HS-5 (cell line): ENCODE measurements at places on chromosomes 4 and X.

- DNase-seq, result no peak
Observed at GRCh38 chr4:10079256-10079655, 37.3 kb downstream of the WDR1 start.

- DNase-seq, result no peak
Observed at GRCh38 chr4:3096202-3096601, 21.7 kb downstream of the HTT start.

DNA sequence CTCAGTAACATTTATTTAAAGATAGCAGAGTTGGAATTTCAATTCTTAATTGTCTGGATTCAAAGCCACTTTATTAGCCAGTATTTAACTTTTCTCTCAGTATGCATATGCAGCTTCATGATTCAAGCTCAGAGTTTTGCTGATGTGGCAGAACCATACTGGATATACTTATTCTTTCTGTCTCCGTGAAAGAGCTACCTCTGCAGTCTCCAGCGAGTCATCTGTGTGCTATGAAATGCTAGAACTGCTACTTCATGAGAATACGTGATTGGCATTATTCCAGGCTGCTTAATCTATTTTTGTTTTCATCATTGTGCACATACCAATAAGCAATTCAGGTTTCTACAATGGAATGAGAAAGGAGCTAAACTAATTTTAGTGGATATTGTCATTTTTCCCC, 743.7 kb downstream of the C4orf33 start:
- no peak for DNase-seq

- DNase-seq, result no peak
Observed at GRCh38 chr4:160825644-160826338, 1338.0 kb downstream of the FSTL5 start.

DNA sequence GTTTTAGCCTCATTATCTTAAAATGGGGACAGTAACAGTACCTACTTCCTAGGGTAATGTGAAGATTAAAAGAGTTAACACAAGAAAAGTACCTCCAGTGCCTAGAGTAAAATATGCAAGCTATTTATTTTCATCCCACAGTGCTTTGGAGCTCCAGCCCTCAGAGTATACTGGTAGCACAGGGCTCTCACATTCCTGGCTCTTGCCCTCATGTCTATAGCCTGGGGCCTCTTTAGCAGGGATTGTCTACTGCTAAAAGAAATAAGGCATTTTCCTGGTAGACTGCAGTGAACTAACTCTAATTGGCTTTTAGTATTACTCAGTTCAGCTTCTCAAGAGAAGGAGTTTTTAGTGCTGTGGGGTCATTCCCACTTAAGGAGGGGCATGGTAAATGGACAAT, 60.8 kb downstream of the RRAGB start:
- no peak for DNase-seq

DNA sequence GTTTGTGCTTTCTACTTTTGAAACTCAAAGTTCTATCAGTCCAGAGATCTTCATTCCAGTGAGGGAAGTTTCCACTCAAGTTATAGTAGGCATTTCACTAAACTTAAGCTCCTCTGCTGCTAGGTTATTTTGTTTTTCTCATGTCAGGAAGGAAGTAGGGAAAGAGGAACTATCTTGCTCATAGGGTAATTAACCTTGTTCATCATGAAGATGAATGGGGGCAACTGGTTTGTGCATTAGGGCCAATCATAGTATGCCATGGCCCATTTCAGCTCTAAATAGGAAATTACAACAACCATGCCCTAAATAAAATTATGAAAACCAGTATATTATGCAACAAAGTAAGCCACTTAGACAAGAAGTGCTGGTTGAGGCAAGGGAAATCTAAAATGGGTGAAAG, 804.7 kb upstream of the NDST4 start:
- no peak for DNase-seq

DNA sequence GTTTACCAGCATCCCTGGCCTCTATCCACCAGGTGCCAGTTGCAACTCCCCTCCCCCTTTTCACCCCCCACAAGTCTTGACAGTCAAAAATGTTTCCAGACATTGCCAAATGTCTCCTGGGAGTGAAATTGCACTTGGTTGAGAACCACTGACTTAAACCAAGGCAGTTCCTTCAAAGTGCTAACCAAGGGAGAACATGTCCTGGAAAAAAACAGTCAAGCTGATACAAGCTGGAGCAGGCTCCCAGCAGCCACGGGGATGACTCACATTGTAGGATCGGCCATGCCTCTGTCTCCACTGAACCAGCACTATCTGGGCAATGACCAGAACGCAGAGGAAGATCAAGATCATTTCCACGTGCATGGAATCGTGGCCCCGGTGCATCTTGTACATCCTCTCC, 11.4 kb downstream of the RNF175 start:
- DNase-seq, result peak; percentile 38

- DNase-seq, result no peak
Observed at GRCh38 chrX:53262189-53262917, 19.0 kb downstream of the IQSEC2 start.

GRCh38 chr4:36332782-36333131, 51.3 kb downstream of the DTHD1 start:
- no peak for DNase-seq

DNA sequence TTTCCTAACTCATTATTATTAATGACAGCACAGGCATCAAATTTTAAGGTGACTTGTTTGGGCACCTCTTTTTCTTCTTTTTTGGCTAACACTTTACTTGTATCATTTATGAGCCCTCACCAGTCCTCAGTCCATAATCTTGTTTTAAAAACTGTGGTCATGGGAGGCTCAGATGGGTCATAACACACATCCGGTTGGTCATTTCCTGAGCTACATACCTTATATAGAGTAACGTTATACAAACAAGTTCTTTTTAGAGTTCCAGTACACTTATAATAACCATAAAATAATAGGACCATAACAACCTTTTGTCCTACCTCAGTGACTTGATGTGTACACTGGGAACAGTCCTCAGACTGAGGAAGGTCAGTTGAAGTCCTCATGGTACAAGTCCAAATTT, 21.1 kb upstream of the PLS3 start:
- no peak for DNase-seq

DNA sequence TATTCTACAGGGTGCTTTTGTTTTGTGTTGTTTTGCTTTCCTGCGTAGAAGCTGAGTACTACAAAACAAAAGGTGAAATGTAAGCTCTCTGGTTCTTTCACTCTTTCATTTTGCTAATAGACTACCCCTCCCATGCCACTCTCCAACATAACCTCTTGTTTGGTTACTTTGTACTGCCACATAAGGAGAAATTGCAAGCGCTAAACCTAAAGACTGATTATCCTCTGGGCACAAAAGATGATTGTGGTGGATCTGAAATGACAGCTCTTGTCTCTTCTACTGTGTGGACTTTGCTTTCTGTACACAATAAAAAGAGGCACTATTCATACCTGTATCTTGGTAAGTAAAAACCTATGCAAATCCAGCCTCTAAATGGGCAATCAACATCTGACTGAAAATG, 5.3 kb downstream of the MBNL3 start:
- no peak for DNase-seq

- DNase-seq, result no peak
Observed at GRCh38 chr4:17197070-17197469, 298.6 kb upstream of the LDB2 start.

- DNase-seq, result no peak
Observed at GRCh38 chrX:134452596-134452995, 7.4 kb upstream of the HPRT1 start.

DNA sequence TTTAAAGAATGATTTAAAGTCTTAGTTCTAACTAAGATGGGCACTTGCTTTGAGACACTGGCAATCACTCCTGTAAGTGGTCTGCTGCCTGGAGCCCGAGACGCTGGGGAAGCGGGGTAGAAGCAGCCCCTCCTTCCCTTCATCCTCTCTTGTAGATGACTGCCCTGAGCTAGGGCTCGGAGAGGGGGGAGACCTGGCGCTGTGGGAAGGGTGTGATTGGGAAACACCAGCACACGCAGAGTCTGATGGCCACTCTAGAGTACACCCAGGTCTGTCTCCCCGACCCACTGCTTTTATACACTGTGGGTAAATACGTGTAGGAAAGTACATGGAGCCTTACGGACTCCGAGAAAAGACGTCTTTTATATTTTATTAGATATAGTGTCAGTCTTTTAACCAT, 24.0 kb downstream of the LRP2BP start:
- no peak for DNase-seq

DNA sequence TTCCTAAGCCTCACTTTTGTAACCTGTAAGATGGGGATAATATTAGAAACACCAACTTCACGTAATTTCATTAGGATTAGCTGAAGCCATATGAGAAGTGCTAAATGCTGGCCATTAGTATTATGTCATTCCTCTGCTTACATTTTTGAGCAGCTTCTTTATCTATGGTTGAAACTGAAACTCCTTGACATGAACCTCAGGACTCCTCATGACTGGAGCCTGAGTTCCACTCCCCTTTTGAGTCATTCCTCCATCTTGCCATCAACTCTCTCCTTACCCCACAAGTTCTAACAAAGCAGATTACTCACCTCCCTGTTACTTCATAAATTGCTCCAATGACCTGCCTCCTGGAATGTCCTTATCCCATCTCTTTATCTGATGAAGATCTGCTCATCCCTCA, 123.2 kb upstream of the KCNIP4 start:
- DNase-seq, result peak; percentile 47

DNA sequence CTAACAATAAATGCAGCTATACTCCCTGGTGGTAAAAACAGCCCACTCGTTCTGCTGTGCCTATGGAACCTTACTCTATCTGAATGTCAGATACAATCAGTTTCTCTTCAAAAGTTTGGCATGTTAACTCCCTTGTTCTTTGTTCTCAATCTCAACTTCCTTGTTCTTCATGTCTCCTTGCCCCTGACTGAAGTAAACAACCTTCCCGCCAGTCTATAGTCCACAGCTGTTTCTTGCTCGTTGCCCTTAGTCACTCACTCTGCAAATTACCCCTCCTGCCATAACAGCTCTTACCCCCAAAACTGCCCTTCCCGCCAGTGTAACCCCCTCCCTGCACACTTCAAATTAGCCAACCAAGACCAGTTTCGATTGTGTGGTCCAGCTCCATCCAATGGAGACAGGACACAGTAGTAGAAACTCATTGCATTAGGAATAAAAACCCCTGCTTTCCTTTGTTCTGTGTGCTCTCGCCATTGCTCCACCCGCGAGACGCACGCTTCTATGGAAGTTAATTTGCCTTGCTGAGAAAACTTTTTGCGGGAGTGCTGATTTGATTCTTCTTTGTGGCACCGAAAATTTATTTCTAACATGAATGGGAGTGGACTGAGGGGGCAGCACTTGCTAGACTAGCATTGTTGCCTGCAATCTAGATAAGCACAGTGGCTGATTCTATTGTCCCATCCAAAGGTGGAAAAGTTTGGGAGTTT, 7.1 kb upstream of the GPR82 start:
- DNase-seq, result no peak

DNA sequence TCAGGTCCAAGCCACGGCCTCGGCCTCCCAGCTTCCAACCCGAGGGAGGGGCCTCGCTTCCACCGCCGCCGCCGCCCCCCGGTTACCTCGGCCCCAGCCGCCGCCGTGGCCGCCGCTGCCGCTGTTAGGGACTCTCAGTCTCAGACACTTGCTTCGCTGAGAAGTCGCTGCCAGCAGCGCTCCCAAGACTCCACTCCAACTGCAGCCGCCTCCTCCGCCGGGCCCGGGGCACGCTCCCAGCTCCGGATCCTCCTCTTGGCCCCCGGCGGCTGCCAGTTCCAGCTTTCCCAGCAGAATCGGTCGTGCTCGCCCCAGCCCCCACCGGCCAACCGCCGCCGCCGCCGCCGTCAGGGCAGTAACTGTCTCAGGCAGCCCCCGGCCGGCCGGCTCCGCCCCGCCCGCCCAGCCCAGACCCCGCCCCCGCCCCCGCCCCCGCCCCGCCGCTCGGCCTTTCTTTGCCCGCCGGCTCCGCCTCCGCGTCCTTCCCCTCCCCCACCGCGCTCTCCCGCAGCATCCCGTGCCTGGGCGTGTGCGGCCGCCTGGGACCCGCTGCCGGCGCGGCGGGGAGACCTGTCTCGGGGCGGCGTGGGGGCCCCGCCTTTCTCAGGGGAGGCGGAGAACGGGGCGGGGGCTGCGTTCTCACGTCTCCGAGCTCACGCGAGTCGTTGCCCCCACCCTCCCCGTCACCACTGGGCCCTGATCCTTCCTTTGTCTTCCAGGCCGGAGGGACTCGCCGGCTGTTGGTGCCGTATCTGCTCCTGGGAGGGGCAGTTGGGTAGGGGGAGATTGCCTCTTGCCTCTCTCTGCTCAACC, at the start of gene ANKRD50:
TSS of gene ANKRD50 (minus strand) at position 361 of the 813 bp plus-strand sequence. CDS start 2,221 bp downstream, outside the sequence.
- peak; percentile 58 for DNase-seq

DNA sequence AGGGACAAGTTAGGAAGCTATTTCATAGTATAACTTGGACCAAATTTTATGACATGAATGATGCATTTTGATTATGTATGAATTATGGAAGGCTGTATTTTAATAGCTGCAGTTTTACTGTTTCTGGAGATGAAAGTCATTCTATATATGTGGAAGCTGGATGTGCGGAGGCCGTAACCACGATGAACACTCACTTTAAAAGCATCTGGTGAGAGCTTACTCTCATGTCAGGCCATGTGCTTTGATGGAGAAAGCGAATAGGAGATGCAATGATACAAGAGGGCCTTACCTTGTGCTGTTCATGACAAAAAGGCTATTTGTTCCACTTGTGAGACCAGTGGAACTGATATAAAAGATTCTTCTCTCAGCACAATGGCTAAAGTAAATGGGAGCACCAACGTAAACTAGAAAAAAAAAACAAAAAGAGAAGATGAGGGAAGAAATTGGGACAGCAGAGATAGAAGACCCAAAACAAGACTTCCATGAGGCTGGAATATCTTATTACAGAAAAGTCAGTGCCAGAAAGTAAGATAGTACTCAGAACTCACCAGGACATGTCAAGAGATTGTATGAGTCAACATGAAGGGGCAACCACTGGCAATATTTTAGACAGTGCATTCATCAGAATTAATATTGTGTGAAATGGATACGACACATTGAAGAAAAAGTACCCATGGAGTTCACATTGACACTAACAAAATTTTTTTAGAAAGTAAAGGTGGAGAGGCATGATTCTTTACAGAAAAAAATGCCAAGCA, 63.3 kb upstream of the GAB1 start:
- DNase-seq, result no peak

DNA sequence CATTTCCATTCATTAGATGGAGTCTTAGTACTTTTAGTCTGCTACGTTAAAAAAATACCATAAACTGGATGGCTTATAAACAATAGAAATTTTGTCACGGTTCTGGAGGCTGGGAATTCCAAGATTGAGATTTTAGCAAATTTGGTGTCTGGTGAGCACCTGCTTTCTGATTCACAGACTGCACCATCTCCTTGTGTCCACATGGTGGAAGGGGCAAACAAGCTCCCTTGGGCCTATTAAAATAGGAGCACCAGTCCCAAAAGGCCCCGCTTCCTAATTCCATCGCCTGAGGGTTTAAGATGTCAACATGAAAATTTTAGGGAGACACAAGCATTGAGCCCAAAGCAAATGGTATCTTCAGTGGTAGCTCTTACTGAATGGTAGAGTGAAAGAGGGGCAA, 120.5 kb upstream of the MAP9 start:
- no peak for DNase-seq
